ENCODE measurements at places on chromosomes 2 and 18.

DNA sequence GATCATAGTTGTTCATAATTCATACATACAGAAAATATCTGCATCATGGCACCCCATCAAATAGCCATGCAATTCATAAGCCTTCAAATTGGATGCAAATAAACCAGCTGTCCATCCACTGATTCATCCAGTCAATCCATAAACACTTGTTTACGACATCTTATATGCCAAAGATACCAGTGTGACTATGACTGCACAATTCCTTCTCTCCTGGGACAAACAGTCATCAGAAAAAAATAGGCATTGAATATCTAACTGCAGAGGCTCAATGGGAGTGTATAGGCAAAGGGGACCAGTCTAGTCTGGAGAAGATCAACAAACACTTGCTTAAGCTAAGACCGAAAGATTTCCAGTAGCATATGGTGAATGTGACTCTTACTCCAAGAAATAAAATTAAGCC lies 70.0 kb downstream of the COL4A3 start:
- DNase-seq = no peak

GRCh38 chr2:11554399-11554716 lies 20.5 kb downstream of the GREB1 start:
- DNase-seq = no peak

- DNase-seq = no peak
Observed at GRCh38 chr2:34549710-34550345, 950.7 kb upstream of the FAM98A start.

GRCh38 chr2:177489719-177490301 lies 97.2 kb downstream of the AGPS start:
- no peak for DNase-seq

DNA sequence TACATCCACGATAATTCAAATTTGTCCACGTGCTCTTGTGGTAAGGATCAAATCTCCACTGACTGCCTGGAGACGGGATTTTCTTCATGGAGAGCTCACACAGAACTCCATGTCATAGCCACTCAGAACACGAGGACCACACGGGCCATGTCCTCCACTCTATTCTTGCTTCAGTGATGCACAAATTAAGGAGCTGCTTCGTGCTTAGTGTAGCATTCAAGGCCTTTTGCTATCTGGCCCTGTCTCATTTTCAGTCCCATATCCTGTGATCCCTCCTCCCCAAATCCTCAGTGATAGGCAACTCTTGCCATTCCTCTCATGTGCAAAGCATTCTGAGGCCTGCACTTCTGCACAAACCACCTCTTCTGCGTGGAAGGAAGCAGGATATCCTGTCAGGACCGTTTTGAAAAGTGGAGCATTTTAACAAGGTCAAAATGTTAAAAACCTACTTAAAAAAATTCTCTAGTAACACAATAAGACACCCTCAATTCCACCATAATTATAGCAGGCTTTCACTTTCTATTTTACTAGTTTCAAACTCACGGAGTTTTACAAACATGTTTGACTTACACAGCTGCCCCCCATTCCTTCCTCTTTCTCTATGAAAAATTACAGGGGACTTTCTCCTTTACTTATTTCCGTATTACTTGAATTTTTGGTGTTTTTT lies 35.2 kb downstream of the ST3GAL5 start:
- no peak for DNase-seq

GRCh38 chr2:232521959-232522622 lies 1.9 kb downstream of the PRSS56 start:
- DNase-seq = peak; percentile 79

DNA sequence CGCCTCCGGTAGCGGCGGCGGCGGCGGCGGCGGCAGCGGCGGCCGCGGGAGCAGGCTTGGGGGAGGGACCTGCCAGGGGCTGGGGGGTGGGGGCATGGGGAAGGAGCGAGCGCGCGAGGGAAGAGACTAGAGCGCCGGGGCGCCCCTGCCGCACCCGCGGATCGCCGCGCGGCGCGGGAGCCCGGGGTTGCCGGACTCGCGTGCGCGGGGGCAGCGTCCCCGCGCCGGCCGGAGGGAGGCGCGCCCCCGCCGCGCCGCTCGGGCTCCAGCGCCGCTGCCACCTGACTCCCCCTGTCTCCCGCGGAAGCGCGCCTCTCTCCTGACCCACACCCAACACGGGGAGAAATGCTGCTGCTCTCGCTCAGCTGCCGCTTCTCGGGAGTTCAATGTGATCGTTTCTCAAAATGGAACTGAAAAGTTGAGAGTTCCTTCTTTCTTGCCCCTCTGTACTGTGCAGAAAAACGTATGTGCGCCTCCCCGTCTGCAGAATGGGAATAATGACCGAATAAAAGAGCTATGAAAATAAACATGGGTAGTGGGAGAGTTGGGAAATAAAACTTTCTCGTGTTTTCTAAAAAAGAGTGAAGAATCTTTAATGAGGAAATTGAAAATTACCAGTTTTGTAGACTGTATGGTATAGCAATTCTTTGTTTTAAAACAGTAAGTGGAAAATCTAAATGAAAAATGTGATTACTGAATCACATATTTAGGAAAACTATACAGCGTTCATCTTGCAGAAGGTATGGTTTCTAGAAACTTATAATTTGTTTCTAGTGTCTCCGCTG lies 455 bp upstream of the TLK1 start:
- peak; percentile 78 for DNase-seq

- no peak for DNase-seq
Observed at GRCh38 chr2:234329202-234329960, 167.5 kb downstream of the ARL4C start.

DNA sequence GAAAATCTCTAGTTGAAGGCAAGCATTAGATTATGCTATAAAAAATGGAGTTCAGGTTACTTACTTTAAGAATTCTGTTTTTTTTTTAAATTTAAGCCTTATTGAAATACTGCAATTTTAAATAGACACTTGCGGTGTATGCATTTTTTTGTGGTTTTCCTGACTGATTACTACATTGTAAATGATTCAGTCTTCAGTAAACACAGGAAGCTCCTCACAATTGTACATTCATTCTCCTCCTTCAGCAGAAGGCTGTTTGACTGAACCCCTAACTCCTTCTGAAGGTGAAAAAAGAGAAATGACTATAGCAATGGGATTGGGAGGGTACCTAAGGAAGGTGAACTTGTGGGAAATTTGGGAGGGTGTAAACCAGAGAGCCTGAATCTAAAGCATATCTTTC lies 136.1 kb downstream of the GCA start:
- DNase-seq = no peak

GRCh38 chr18:32029558-32029957 lies 10.9 kb downstream of the RNF125 start:
- DNase-seq = no peak

DNA sequence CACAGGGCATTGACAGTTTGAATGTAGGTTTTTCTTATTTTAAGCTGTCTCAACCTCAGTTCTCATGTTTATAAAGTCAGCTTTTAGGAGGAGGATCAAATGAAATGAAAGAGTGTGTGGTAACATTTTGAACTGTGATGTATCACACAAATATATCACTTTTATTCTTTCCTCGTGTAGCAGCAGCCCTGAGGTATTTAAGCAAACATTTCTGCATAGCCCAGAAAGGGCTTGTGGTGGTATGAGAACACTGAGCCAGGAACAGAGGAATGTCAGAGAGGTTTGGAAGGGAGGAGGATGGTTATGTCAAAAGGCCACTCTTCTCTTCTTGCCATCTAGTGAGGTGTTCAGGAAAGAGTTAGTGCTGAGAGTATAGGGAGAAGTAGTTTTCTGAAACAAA lies 150.2 kb downstream of the PARD3B start:
- no peak for DNase-seq

DNA sequence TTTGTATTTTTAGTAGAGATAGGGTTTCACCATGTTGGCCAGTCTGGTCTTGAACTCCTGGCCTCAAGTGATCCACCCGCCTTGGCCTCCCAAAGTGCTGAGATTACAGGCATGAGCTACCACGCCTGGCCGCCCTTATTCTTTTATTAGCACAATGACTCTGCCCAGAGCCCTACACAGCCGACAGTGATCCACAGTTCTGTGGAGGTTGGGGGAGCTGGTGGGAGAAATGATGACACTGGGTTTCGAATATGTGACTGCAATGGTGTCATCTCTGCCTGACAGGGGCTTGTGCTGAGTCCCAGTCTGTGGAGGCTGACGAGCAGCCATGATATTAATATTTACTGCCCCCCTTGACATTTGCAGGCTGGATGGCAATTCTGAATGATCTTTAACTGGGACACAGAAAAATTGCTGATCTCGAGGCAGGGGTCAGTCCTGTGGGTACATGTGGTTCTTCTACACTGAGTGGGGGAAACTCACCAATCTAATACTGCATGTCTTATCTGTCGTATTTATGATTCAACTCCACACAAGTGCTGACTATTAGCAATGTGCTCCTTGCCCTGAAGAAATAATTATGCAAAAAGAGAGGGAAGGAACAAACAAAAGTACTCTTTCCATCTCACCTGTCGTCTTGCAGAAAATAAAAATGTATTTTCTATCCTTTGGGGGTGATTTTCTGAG lies 6.3 kb upstream of the CTAGE1 start:
- no peak for DNase-seq

- no peak for DNase-seq
Observed at GRCh38 chr18:2970772-2971659, 41.9 kb downstream of the LPIN2 start.

- DNase-seq = no peak
Observed at GRCh38 chr18:49400398-49401072, 59.9 kb downstream of the DYM start.

DNA sequence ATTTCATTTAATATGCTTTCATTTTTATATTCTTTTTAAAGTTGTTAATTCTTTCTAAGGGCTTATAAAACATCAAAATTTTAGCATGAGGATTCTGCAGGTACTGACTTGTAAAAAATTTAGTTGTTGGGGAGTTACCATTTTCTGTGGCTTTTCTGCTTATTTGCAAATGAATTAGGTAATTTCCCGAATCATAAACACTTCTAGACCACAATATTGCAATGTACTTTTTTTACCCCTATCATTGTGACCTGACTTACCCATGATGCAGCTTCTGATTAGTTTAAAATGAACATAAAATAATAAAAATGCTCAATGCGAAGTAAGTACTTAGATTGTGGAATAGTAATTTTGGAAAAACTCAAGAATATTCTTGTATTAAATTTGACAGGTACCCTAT lies 11.4 kb downstream of the ARL6IP6 start:
- no peak for DNase-seq

DNA sequence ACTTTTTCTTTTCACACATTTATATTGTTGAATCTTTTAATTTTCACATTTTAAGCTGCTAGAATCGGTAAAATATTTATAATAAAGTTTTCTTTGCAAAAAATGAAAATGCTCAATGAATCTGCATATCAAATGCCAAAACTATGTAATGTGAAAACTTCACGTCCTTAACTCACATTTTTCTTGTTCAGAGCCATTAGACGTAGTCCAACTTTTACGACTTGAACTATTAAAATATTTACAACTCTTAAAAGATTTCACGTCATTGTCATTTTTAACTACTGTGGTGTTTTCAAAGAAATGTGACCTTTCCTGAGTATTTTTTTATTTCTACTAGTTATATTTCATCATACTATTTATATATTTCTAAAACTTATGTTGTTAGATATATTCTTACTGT lies 54.9 kb downstream of the MRPS9 start:
- DNase-seq = no peak

GRCh38 chr18:2914881-2915240 lies 68.1 kb downstream of the EMILIN2 start:
- DNase-seq = no peak

DNA sequence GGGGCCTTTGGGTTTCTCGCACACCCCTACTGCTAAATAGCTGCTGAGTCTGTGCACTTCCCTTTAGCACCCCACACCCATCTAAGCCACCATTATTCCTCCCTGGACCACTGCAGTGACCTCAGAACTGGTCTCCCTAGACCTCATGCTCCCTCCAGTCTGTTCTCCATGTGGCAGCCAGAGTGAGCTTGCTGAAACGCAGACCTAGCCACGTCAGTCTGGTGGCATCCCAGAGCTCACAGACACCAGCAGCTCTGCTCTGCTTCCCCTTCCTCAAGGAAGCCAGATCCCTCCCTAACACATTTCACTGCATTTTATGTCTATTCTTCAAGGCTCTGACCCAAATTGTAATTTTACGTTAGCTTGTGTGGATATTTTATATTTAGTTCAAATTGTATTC lies 144.4 kb downstream of the DYSF start:
- DNase-seq = no peak

DNA sequence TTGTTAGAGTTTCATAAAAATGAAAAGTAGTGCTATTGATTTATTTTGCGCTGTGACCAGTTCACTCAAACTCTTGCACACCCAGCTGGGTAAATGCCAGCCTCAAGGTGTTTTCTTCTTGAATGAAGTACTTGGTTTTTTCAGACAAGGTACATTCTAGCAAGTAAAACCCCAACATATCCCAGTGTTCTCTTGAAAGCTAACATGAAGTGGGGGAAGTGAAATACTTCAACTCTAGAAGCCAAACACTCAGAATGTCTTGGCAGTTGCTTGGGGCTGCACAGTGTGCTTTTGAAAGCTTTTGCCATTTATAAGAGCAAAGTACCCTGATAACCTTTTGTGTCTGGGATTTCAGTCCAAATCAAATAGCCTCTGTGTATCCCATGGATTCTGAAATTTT lies 13.4 kb downstream of the NPAS2 start:
- DNase-seq = no peak

DNA sequence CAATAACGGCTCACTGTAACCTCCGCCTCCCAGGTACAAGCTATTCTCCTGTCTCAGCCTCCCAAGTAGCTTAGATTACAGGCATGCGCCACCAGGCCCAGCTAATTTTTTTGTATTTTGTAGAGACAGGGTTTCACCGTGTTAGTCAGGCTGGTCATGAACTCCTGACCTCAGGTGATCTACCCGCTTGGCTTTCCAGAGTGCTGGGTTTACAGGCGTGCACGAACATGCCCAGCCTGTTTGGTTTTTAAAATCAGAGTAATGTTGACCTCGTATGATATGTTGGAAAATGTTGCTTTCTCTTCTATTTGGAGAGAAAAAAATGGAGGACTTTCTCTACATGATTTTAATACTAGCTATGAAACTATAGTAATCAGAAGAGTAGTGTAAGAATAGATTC lies 386.2 kb downstream of the PTH2R start:
- no peak for DNase-seq

GRCh38 chr2:219698748-219699439 lies 71.5 kb downstream of the SLC4A3 start:
- no peak for DNase-seq

GRCh38 chr2:126634273-126634861 lies 21.6 kb upstream of the GYPC start:
- DNase-seq = no peak

GRCh38 chr2:176931588-176932563 lies 280.7 kb upstream of the HNRNPA3 start:
- DNase-seq = no peak

GRCh38 chr2:207274530-207275189 lies 108.9 kb upstream of the KLF7 start:
- no peak for DNase-seq

DNA sequence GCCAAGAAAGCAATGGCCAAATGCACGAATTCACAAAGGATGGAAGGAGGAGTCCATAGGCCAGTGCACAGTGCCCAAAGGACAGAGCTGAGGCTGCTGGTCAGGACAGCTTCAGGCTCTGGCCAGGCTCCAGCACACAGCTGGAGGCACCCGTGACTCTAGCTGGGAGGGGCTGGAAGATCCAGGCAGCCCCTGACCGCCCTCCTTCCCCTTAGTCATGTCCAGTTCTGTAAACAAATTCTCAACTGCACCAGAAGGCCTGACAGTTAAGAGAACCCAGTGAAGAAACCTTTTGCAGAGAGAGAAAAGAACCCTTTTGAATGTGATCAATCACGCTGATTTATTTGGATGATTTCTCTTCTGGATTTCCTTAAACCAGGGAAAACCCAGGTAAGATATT lies 7.7 kb upstream of the YWHAQ start:
- peak; percentile 91 for DNase-seq
